Large intestine (tissue), 12 donors: ENCODE measurements at places on chromosomes 7 and 10. TPM values are rescaled to one million over a fixed set of nuclear protein-coding genes. Genes with fewer than 3 reads are reported as not detected.
A peak's percentile ranks its signal among the peaks of the same experiment; 100 is the strongest.

Gene WASHC2C
- polyA plus RNA-seq: 58.4 TPM

DNA sequence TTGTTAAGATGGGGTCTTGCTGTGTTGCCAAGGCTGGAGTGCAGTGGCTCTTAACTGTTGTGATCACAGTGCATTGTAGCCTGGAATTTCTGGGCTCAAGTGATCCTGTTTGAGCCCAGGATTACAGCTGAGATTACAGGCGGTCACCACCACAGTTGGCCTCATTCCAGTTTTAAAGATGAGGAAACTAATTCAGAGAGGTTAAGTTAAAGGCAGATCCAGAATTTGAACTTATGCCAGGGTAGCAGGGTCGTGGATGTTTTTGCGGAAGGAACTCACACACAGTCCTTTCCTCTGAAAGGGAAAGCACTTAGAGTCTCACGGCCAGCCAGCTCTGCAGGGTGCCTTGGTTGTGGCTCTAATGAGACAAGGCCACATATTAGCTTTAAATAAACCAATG, 84.7 kb downstream of the MMRN2 start:
- H3K4me1 ChIP-seq: no peaks in the 10 kb centered on the region
- no peak overlapping the region for H3K4me3 ChIP-seq
- no peak overlapping the region for H3K27ac ChIP-seq
- peaks cover 10% of the 10 kb centered on the region for H3K36me3 ChIP-seq

DNA sequence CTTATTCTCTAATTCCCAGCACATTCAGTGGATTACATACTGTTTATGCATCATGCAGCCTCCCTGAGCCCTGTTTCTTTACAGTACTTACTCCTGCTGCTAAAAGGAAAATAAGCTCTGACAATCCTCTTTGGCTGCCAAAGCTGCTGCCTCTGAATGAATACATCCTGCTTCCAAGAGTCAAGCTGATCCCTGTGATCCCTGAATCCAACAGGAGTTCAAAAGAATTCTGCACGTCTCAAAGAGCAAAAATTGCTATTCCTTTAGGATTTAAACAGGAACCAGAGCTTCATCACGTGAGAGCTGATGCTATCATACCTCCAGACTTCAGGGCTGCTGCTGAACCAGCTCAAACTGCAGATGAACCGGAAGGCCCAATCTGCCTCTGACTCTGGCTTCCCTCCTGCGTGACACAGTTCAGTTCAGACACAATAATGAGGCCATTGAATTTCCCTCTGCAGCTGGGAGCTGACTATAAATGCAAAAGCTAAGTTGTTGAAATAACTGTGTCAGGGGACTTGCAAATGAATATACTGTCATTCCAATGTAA, 851.0 kb upstream of the PHF14 start:
- no peak overlapping the region for H3K4me3 ChIP-seq
- H3K4me1 ChIP-seq: no peaks in the 10 kb centered on the region
- DNase-seq: peak; percentile 19
- H3K27ac ChIP-seq: no peak overlapping the region
- H3K36me3 ChIP-seq: no peaks in the 10 kb centered on the region
- H3K27me3 ChIP-seq: no peaks in the 10 kb centered on the region

- no peaks in the 10 kb centered on the region for H3K4me1 ChIP-seq
- H3K27me3 ChIP-seq: no peaks in the 10 kb centered on the region
- no peaks in the 10 kb centered on the region for H3K36me3 ChIP-seq
- H3K4me3 ChIP-seq: no peak overlapping the region
- no peak for DNase-seq
- no peak overlapping the region for H3K27ac ChIP-seq
Observed at GRCh38 chr7:91722831-91723230, 157.7 kb downstream of the MTERF1 start.

- H3K27ac ChIP-seq: no peak overlapping the region
- H3K4me1 ChIP-seq: no peaks in the 10 kb centered on the region
- no peak overlapping the region for H3K4me3 ChIP-seq
- no peak for DNase-seq
- H3K27me3 ChIP-seq: no peaks in the 10 kb centered on the region
Observed at GRCh38 chr7:122520971-122521555, 177.9 kb downstream of the RNF133 start.

Gene PSD
- polyA plus RNA-seq: 62.0 TPM

- no peaks in the 10 kb centered on the region for H3K36me3 ChIP-seq
- peaks cover 5% of the 10 kb centered on the region for H3K27me3 ChIP-seq
- H3K4me1 ChIP-seq: no peaks in the 10 kb centered on the region
- no peak overlapping the region for H3K27ac ChIP-seq
Observed at GRCh38 chr7:131897016-131897789, 340.8 kb upstream of the PODXL start.

DNA sequence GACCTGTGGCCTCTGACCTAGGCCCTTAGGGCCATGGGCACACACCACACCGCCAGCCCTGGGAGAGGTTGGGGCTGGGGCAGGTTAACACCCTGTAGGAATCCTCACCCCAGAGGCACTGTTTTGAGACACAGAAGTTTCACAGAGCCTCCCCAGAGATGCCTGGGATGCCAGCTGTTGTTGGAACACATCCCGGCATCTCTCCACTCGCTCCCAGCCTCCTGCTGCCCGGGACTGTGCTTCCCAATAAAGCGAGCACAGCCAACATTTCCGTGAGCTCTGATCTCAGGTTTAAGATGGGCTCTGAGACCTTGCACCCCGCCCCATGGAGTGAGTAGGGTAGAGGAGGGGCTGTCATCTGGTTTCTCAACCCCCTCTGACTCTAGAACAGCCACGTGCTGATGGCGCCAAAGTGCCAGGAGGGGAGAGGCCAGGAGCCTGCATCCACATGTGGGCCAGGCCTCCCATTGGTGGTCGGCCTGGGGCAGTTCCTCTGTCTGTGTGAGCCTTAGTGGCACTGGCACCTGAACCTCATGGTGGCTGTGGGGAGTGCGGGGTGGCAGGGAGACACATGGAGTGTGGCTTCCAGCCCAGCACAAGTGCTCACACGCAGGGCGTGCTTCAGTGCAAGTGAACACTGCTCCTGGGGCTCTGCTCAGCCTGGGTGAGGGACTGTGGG, 54.7 kb downstream of the RASGEF1A start:
- no peak for DNase-seq
- H3K27ac ChIP-seq: no peak overlapping the region
- no peaks in the 10 kb centered on the region for H3K36me3 ChIP-seq
